ENCODE measurements at places on chromosomes 3 and 15.

GRCh38 chr3:78888635-78889034 is 879.2 kb downstream of the ROBO1 start:
- DNase-seq = no peak

DNA sequence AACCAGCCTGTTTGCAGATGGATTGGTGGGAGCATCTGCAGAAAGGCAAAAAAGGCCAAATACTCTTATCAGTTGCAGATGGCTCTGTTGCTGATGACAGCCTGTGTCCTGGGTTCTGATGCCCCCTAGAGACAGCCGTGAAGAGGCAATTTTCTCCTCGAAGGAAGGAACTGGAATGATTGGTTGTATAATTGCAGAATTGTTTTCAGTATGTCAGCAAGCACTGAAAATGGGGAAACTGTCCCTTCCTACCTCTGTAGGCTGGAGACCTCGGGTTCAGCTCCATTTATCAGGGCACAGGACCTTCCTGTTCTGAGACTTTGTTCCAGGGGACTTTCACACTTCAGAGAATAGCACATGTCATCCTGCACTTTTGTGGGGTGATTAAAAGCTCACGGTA is 103.0 kb downstream of the PGPEP1L start:
- no peak for DNase-seq

- no peak for DNase-seq
These were observed 57.8 kb upstream of the CPOX start for GRCh38 chr3:98650971-98651779.

DNA sequence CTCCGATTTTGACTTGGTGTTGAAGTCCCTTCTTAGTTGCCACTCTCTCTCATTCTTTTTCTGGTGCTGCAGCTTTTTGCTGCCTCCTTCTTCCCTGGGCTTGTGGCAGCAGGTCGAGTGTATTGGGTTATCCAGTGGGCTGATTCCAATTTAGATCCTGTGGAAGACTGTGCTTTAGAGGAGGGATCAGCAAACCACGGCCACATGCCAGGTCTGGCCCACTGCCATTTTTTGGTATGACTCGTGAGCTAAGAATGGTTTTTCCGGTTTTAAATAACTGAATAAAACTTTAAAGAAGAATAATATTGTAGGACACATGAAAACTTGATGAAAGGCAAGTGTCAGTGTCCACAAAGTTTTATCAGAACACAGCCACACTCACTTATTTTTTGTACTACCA is 330.5 kb downstream of the ROBO2 start:
- DNase-seq = no peak

GRCh38 chr3:116474801-116475200 is 29.5 kb upstream of the LSAMP start:
- DNase-seq = no peak

DNA sequence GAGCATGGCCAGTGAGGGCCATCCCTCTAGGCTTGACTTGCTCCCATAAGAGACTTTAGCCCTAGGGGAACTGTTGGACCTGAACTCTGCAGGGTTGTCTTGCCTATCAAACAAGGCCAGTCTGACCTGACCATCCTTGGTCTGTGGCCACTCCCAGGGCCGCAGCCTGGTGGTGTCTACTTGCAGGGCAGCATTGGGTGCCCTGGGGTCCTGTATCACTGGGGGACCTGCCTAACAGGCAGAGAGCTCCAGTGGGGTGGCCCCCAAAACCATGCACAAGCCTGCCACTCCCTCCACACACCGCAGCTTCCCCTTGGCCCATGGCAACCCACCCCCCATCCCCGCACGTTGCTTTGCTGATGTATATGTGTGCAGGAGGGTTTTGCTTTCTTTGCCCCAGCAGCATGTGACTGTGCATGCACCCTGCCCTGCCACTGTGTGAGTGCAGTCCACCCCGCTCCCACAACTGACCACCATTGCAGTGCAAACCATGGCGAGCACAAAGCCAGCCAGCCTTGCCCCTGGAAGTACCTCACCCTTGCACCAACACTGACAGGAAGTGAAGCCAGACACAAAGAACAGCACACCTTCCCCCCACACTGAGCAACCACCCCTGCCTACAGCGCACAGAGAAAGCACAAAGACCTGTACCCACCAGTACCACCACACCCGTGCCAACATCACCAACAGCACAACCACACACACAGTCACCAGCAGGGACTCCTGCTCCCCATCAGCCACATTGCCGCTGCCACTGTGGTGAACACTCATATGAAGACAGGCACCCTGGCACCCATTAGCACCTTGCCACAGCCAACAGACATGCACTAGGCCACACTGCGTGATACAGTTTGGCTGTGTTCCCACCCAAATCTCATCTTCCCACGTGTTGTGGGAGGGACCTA is 88.8 kb downstream of the SENP7 start:
- DNase-seq = no peak
